ENCODE measurements at places on chromosomes 2 and 18. TPM values are rescaled to one million over a fixed set of nuclear protein-coding genes. Genes with fewer than 3 reads are reported as not detected.

The MAPK4 gene
- total RNA-seq = 0.62 TPM

The UPP2 gene
- total RNA-seq = not detected

DNA sequence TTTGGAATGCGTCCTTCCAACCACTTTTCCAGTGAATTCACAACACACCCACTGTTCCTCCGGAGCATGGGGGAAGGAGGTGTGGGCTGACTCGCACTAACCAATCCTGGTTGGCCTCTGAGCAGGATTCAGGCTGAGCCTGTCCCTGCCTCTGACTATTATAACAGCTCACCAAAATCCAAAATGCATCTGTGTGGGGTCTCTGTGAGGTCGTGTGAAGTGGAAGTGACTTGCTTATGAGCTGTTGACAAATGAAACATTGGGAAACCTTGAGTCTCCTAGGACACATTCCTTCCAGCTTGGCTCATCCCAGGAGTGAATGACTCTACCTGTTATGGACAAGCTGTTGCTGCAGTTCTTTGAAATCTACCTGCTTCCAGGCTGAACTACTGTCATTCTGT, 1.5 kb downstream of the CIDEA start:
- peaks cover 49% of the 10 kb centered on the region for H3K27me3 ChIP-seq
- no peak overlapping the region for H3K27ac ChIP-seq
- no peak for DNase-seq
- no peak overlapping the region for H3K4me3 ChIP-seq

DNA sequence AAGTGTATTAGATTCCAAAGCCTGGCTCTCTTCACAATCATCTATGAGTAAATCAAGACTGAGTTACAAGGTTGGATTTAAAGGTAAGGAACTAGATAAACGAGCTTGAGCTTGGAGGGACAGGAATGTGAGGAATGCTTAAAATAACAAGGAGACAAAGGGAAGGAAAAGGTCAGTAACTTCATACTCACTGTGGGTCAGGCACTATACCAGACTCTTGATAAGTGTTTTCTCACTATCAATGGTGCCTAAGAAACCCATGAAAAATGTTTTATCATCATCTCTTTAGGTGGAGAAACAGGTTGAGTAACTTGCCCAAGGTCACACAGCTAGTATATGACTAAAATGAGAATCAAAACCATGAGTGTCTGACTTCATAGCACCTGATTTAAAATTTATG, 212.1 kb downstream of the CDH2 start:
- no peak for DNase-seq
- H3K27me3 ChIP-seq = no peaks in the 10 kb centered on the region

The METAP1D gene
- total RNA-seq = 11.8 TPM

The KDM3A gene
- 40.7 TPM for total RNA-seq

The CCDC68 gene
- not detected for total RNA-seq

The PPP4R1 gene
- 65.2 TPM for total RNA-seq

Data from A673 (cell line).